Neural cell (in vitro differentiated cells): ENCODE measurements at places on chromosomes 7 and 10. TPM values are rescaled to one million over a fixed set of nuclear protein-coding genes. Genes with fewer than 3 reads are reported as not detected.

Gene SPAM1
- polyA plus RNA-seq: not detected in 2 replicates

Gene CTBP2
- polyA plus RNA-seq: 59.5 and 67.6 TPM in 2 replicates

Gene OPN4
- not detected in 2 replicates for polyA plus RNA-seq

Gene TEX47
- polyA plus RNA-seq: not detected in 2 replicates

Gene LRRC61
- polyA plus RNA-seq: 1.2 and 5.0 TPM in 2 replicates

Gene PNLIPRP2
- polyA plus RNA-seq: not detected in 2 replicates

Gene LRRTM3
- 3.2 and 3.4 TPM in 2 replicates for polyA plus RNA-seq

Gene CCT6A
- polyA plus RNA-seq: 268 and 275 TPM in 2 replicates

Gene NEUROG3
- not detected in 2 replicates for polyA plus RNA-seq

Gene SYT15
- 0.16 TPM in 1 of 2 replicates, not detected in the other for polyA plus RNA-seq

Gene GIMAP8
- polyA plus RNA-seq: not detected in 2 replicates

Gene LDB1
- 107 and 112 TPM in 2 replicates for polyA plus RNA-seq

Gene CLRN3
- not detected in 2 replicates for polyA plus RNA-seq

Gene VWDE
- 0.27 and 0.48 TPM in 2 replicates for polyA plus RNA-seq

Gene MALSU1
- 77.8 and 83.0 TPM in 2 replicates for polyA plus RNA-seq

Gene ZP3
- not detected in 2 replicates for polyA plus RNA-seq

Gene WEE2
- 0.34 and 0.63 TPM in 2 replicates for polyA plus RNA-seq

Gene PIP
- polyA plus RNA-seq: not detected in 2 replicates

Gene PLPP4
- 4.4 and 8.3 TPM in 2 replicates for polyA plus RNA-seq

Gene SLC39A12
- polyA plus RNA-seq: not detected in 2 replicates

Gene CFAP69
- 5.9 and 6.2 TPM in 2 replicates for polyA plus RNA-seq

Gene AGR3
- not detected in 2 replicates for polyA plus RNA-seq

Gene C7orf33
- polyA plus RNA-seq: not detected in 2 replicates

Gene NODAL
- 0.46 TPM in 1 of 2 replicates, not detected in the other for polyA plus RNA-seq

Gene TMEM229A
- 0.31 and 0.94 TPM in 2 replicates for polyA plus RNA-seq

Gene ADAM22
- polyA plus RNA-seq: 41.3 and 46.3 TPM in 2 replicates

Gene ACBD7
- 3.3 and 7.8 TPM in 2 replicates for polyA plus RNA-seq

Gene RBP3
- polyA plus RNA-seq: not detected in 2 replicates

Gene VPS37D
- polyA plus RNA-seq: 52.7 and 56.3 TPM in 2 replicates

Gene FAM221A
- 11.3 and 17.7 TPM in 2 replicates for polyA plus RNA-seq
